Dermis microvascular lymphatic vessel endothelial cell (primary cell): ENCODE measurements at places on chromosomes 11 and 22. TPM values are rescaled to one million over a fixed set of nuclear protein-coding genes. Genes with fewer than 3 reads are reported as not detected.

- DNase-seq, result no peak
Observed at GRCh38 chr11:122214567-122214966, 98.6 kb upstream of the BLID start.

DNA sequence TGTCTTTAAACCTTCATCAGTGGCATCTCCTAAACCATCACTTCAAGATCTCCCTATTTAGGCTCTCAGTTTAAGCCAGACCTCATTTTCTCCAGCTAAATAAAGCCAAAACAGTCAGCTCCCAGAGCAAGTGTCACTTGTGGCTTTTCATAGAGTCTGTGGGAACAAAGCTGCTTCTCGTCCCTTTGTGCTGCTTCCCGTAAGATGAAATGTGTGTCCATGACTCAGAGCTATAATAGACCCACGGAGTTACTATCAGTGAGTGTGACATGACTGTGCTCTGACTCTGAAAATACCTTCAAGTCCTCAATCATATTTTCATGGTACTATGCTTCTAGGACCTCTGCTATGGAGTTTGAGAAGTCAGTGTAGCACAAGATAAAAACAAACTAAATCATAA, 57.3 kb upstream of the SLN start:
- DNase-seq, result no peak

DNA sequence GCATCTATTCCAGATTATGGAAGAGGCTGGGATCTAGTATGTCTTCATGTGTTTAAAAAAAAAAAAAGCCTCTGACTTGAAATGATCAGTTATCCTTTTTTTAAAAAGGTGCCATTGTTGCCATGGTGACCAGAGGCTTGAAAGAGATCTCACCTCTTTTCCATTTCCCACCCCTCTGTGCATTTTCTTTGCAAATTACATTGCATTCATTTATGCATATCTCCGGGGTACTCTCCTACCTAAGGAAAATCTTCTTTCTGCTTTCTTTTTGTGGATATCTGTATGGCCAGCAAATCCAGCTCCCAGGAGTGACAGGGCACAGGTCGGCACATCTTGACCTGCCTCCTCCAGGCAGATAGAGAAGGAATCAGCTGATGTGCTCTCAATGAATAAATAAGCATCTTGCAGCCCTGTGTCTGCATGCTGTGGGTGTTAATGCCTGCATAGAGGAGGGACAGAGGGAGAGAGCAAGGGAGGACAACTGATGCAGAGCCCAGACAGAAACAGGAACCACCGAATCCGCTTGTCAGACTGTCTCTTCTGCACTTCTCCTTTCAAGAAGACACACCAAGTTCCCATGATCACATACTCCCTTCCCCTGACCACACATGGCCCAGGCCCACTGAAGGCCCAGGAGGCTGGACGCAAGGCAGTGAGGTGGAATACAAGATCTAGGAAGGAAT, 50.9 kb downstream of the CWC15 start:
- DNase-seq, result no peak

DNA sequence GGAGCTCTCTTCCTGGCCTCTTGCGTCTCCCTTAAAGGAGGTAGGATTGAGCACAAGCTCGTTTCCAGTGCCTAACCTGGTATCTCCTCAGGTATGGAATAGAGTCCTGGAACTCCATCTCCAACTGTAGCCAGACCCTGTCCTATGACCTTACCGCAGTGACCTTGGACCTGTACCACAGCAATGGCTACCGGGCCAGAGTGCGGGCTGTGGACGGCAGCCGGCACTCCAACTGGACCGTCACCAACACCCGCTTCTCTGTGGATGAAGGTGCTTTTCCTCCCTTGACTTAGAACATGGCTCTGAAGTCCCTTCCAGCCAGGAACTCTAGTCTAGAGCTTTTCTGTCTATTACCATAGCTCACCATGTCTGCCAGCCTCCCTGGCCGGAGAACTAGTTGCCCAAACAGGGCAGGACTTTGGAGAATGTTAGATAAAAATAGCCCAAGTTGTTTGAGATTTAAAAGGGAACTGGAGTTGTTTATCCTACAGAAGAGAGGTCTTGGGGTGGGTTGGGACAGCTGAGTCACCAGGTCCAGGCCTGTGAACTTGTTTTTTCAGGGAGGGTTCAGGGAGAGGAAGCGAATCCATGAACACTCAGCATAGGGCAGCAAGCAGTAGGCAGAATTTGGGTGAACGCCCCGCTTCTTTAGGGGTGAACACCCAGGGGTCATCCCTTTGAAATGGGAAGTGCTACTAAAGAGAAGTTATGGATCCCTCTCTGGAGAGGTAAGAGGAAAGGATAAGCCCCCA, 3.3 kb downstream of the IL10RA start:
- no peak for DNase-seq

- no peak for DNase-seq
Observed at GRCh38 chr11:85530634-85531033, 96.5 kb downstream of the DLG2 start.

GRCh38 chr22:47552024-47552423, 789.6 kb downstream of the TBC1D22A start:
- no peak for DNase-seq

DNA sequence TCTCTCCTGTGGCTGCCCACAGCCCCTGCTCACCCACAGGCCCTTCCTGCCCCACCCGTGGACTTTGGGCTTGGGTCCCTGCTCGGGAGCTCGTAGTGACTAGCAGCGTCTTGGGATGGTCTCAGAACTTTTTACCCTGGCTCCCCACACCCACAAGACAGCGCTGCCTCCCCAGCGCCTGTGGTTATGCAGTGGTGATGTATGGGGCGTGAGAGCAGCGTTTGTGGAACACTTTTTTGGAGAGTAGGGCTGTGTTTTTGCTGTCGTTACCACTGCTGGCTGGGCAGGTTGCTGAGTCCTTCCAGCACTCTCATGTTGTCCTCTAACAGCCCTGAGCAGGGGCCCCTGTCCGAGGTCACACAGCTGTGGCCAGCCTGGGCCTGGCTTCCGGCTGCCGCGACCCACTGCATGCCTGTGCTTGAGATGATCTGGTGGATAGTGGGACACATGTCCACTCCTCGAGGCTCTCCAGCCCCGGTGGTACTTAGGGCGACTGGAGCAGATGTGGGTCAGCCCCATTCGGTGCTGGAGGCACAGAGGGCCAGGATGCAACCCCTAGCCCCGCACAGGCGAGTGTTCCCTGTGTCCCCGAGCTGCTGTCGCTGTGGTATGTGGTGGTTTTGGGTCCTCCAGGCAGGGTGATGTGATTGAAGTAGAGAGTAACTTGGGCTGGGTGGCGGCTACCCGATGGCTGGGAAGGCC, 7.1 kb upstream of the GRAMD4 start:
- DNase-seq, result no peak

- DNase-seq, result peak; percentile 24
Observed at GRCh38 chr11:120714438-120714837, 202.9 kb downstream of the GRIK4 start.

The LPXN gene
- total RNA-seq, result 2.0 and 2.4 TPM in 2 replicates

DNA sequence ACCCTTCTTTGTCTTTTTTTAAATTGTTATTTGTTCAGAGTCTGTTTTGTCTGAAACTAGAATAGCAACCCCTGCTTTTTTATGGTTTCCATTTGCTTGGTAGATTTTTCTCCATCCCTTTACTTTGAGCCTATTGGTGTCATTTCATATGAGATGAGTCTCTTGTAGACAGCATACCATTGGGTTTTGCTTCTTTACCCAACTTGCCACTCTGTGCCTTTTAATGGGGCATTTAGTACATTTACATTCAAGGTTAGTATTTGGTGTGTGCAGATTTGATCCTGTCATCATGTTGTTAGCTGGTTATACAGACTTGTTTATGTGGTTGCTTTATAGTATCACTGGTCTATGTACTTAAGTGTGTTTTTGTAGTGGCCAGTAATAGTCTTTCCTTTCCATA, 28.0 kb downstream of the CCDC15 start:
- no peak for DNase-seq

DNA sequence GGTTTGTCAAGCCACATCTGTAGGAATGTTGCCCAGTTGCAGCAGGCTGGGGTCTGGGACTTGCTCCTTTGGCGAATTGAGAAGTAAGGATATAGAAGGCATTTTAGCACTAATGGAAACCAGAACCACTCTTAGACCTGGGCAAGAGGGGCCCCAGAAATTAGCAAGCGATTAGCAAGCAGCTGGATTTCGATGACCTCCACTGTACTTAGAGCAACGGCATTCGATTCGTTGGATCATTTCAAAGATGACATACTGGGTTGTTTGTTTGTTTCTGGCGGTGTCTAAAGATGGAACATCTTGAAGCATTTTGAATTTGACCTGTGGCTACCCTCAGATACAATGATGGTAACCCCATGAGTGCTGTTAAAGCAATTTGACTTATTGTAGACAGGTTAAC, 1.2 kb upstream of the CDPF1 start:
- DNase-seq, result no peak

The HBG2 gene
- not detected in 2 replicates for total RNA-seq

- DNase-seq, result no peak
Observed at GRCh38 chr11:44631831-44632230, 66.4 kb downstream of the CD82 start.

GRCh38 chr22:41238570-41239442, 1.9 kb downstream of the CHADL start:
- no peak for DNase-seq

The KDM4E gene
- not detected in 2 replicates for total RNA-seq

DNA sequence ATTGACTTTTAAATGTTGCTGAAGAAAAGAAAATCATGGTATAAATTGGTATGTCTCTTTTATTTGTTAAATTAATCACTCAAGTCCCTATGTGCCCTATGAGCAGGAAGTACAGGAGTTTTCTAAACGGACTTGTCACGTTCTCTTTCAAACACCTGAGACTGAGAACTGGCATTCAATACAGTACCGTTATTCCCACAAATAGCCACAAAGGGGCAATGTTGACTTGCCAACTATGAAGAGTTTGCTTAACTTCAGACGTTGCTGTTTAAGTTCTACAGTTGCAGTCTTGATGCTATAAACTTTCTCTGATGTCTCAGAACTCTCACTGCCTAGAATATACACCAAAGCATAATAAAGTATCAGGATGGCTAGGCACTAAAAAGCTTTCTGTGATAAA, 7.6 kb downstream of the OR56A1 start:
- peak; percentile 60 for DNase-seq

- DNase-seq, result no peak
Observed at GRCh38 chr22:25386538-25386884, 167.1 kb downstream of the CRYBB2 start.

DNA sequence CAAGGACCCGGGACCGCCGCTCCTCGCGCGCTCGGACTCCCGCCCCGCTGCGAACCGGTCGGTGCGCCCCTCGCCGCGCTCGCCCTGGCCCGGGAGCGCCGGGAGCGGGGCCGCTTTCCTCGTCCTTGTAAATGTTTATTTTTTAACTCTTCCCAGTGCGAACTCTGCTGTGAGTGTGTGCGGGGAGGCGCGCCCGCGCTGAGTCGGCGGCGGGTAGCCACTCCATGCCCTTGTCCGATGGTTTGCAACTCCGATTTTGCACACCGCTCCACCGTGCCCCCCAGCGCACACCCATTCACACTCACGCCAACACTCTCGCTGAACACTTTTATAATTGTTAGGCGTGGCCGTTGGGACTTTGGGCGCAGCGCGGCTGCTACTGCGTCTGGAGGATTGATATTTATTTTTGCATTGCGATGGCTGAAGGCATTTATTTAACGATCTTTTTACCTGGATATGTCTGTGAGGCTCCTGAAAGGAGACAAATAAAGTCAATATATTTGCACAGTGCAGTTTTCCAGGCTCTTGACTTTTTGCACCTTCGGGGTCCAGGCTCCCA, 1.0 kb downstream of the C11orf96 start:
- no peak for DNase-seq

GRCh38 chr22:20244691-20245576, 23.2 kb downstream of the RTN4R start:
- DNase-seq, result no peak

The GPR83 gene
- total RNA-seq, result under 0.01 TPM in 1 of 2 replicates, not detected in the other

DNA sequence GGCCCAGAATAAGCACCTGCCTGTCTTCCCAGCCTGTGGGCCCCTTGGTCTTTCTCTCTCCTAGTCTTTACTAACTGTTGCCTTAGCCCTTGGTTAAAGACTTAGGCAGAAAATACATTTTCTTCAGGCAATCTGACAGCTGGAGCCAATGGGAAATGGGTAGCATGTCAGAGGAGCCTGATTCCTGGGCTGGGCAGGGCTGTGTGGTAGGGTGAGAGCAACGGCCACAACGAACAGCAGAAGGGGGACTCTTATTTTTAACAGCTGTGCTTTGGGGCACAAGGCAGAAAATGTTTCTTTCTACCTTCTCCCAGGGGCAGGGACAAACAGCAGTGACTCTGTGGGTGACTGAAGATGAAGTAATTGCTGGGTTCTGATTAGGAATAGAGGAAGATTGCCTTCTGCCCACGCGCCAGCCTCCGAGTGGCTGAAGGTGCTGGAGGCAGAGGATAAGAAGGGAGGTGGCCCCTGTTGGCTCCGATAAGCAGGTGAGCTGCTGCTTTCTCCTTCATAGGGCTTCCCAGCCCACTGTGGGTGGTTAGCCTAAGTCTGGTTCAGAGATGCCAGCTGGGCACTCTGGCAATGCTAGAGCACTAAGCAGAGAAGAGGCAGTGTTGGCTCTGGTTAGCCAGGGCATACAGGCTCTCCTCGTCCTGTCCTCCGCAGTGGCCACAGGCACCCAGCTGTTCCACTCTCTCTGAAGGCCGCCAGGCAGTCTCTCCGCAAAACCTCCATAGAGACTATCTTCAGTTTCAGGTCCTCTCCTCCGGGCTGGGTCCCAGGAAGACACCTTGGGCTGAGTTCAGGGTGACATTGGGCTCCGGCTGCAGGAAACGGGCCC, 1.5 kb downstream of the YPEL4 start:
- DNase-seq, result no peak

GRCh38 chr11:78699609-78700135, 125.0 kb upstream of the NARS2 start:
- no peak for DNase-seq

DNA sequence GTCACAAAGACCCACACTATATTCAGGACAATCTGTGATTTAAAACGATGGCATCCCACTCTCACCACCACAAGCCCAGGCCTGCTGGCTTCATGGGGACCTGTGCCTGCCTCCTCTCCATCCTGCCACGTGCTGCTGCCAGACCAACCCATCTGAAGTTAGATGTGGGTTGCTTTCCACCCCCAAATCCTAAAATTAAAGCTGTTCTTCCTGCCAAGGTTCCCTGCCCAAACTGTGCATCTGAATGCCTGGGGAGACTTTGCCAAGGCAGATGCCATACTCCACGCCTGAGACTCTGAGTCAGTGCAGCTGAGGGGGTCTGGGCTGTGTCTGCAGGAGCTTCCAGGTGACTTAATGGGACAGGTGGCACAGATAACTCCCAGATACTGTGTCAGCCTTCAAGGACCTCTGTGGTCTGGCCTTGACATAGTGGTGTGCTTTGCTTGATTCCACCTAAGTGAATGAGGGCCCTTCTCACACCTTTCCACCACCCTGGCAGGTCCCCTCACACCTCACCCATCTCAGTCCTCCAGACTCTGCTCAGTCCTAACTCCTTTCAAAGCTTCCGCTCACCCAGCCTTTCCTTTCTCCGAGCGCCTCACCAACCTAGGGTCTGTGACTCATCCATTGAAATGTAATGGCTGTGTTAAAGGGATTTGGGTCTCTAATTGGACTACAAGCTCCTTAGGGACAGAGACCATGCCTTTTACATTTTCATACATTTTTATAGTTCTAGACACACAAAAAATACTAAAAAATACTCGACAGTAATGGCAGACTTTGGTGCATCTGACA, 18.6 kb downstream of the ADAMTS8 start:
- no peak for DNase-seq
